ENCODE measurements at places on chromosomes 11 and 22.

DNA sequence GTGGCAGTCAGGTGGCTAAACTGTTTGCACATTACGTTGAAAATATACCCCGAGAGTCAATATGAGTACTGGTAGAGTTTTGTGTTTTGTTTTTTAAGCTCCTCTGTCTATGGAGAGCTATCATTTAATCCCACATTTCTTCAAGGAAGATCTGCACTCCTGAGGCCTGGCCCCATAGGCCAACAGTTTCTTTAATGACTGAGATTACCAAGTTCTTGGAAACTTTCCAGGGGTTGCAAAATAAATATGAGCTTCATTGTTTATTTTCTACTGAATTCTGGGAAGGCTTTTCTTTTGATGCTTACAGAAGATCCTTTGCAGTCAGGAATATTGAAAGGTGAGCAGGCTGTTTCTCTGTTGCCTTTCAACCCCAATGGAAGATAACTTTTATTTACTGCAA is 452.0 kb downstream of the JRKL start:
- peak; percentile 3 for DNase-seq

DNA sequence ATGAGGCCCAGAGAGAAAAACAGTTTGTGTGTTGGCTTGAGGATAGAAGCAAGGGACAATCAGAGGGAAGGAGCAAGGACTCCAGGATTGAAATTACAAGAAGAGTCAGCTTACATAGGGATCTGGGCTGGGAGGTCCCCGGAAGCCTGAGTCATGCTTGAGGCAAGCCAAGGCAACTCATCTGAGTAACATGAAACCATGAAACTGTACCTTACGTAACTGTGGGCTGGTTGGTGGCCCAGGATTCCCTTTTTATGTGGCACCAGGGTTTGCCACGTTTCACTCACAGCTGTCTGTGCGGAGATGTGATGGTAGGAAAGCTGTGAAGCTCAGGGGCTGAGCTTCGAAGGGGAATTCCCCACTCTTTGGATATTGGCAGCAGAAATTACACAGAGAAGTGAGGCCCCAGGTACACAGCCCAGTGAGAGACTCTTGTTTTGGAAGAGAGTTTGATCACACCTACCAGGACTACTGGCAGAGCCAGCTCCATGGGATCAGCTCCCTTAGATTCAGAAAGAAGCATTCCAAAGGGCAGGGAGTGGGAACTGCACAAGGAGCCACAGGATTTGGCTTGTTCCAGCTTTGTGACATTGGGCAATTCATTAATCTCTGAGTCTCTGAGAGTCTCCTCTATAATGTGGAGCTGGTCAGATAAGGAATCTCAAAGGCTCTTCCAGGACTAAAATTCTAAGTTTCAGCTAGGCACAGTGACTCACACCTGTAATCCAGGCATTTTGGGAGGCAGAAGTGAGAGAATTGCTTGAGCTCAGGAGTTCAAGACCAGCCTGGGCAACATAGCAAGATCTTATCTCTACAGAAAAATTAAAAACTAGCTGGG is 7.8 kb downstream of the SLC5A1 start:
- peak; percentile 92 for DNase-seq

- no peak for DNase-seq
Measured at GRCh38 chr11:117183724-117184349, 5.3 kb downstream of the SIDT2 start.

DNA sequence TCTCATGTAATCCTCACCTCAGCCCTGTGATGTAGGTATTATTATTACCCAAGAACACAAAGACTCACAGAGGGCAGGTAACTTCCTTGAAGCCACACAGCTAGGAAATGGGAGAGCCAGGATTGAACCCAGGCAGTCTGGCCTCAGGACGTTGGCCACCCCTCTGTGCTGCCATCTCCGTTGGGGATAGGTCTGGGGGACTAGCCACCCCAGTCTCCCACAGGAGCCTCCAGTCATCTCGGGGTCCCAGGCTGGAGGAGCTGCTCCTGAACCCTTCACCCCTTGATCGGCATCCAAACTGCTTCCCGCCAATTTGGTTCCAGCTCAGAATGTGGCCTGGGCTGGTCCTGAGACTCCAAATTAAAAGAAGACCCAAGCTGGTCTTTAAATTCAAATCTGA is 10.4 kb upstream of the TCF20 start:
- no peak for DNase-seq

GRCh38 chr22:21760640-21761039 is 25.0 kb upstream of the YPEL1 start:
- DNase-seq = peak; percentile 78

DNA sequence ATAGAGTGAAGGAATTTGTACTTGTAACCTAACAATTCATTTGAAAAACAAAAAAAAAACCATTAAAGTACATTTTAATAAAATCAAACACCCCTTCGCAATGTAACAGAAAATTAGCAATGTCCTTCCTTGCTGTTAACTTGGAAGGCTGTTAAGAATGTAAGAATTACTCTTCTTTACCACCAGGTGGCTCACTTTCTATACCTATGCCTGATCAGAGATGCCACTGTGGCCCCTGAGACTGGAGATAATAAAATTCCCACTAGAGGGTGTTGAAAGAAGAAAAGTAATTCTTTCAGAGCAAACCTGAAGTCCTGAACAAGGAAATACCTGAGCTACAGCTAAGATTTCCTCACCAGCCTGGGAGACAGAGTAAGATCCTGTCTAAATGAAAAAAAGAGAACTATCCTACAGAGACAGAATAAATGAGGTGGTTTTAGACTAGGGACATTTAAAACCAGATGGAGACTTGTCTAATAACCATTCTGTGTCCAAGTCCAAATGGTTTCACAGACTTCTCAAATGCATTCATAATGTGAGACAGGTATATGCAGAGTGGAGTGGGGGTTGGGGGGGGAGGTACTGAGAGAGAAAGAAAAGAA is 1089.3 kb downstream of the FAM181B start:
- peak; percentile 45 for DNase-seq

- peak; percentile 21 for DNase-seq
Measured at GRCh38 chr22:45202333-45203149, 38.2 kb downstream of the KIAA0930 start.

DNA sequence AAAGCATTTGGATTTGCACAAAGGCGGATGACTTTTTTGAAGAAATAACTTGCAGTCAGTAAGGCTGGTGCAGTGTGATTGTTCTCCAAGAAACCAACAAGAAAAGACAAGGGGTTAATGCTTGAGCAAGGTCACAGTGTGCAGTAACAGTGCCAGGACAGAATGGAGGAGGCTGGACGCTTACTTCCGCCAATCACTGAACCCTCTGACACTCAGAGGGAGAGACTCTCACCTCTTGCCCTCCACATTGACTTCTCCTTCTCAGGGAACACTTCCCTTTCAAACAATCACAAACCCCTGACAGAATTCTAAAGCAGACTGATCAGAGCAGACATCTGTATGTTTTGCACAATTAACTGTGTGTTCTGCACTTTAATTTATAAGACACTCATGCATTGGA is 228.4 kb downstream of the BLID start:
- no peak for DNase-seq

DNA sequence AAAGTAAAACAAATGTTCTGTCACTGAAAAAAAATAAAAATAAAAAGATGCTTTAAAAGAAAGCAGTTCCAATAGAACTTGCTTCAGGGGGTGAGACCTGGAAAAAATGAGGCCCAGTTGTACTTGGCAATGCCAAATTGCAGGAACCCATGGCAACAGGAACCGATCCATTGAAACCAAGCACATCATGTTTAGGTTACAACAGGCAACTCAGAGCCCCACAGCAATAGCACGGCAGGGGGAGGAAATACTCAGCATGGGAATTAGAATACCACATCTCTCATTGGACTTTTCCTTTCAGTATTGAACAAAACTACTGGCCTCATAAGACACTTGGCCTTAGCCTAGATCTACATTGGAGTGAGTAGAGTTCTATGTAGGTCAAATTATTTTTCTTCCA is 84.3 kb downstream of the MSANTD4 start:
- peak; percentile 5 for DNase-seq

- DNase-seq = no peak
Measured at GRCh38 chr11:101987370-101987769, 59.9 kb upstream of the CFAP300 start.

DNA sequence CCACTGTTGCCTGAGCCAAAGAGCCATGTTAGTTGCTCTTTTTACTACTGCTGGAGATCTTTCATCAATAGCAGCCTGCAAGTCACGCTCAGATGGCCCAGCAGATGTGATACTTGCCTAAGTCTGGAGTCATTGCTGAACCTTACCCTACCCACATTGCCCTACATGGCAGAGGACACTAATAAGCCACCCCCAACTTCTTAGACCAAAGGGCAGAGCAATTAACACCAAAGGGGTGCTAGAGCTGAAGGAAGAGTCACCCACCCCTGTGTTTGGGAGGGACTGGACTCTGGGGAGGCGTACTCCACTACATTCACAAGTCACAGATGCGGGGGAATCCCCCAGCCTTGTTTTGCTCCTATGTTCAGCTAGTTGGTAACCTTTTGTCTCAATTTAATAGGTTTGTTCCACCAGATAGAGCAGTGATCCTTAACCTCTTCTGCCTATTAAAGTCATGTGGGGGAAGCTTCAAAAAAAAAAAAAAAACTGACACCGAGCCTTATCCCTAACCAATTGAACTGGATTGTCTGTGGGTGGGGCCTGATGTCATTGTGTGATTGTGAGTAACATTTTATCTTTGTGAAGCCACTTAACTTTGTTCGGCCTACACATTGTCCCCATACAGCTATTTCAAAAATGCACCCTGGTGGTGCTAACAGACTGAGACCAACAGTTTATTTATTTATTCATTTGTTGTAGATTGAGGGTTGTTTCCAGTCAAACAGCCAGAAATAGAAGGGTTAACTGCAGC is 13.1 kb downstream of the ADM start:
- DNase-seq = no peak

DNA sequence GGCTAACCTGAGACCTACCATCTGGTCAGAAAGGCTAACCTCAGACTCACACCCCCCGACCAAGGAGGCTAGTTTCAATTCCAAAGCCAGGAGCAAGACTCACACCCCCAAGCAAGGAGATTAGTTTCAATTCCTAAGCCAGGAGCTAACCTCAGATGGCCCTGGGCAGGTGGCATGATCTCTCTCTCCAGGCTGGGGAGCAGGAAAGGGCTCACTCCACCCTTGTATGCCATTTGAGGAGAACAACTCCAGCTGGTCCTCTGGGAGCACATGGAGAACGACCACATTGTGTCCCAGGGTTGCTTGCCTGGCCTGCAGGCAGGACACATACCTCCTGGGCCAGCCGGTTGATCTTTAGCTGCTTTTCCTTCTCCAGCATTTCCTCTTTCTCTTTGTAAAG is 32.6 kb downstream of the USH1C start:
- no peak for DNase-seq

DNA sequence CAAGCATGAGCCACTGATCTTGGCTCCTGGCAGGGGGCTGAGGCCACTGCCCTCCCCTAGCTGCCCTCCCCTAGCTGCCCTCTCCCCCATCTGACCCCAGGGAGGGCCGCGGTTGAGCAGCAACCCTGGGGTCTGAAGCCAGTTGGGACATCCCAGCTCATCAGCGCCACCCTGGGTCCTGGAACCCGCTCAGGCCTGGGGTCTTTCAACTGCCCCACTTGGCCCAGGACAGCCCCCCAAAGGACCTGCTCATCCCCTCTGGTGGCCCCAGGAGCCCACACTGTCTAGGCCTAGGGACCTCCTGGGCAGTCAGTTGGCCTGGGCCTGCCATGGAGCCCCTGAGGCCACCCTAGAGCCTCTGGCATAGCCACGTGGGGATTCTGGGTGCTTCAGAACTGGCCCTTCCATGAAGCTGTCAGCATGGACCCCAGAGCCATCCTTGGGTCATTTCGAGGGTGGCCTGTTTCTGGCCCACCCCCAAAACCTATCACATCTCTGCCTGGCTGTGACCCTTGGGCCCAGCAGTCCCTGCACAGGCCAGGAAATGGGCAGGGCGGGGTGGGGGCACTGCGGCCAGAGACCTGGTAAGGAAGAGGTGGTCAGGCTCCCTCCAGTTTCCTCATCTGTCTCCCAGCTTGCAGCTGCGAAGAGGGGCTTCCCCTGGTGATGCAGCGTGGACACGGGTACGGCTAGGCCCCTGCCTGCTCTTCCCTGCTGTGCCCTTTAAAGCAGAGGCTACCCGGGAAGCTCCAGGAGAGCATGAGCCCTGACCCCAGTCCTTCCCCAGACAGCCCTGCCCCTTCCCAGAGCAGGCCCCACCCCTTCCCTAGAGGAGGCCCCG is 37.9 kb downstream of the MUC2 start:
- DNase-seq = no peak

DNA sequence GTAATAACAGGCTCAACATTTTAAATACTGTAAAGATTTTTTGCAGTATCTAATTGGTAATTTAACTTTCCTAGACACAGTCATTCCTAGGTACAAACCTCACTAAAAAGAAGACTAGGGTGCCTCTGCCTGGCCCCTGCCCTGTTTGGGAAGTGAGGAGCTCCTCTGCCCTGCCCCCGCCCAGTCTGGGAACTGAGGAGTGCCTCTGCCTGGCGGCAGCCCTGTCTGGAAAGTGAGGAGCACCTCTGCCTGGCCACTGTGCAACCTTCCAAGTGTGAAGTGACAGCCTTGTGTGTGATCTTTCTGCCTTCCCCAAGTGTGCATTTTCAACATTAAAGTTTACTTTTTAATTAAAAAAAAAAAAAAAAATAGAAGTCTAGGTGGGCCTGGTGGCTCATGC is 4.2 kb downstream of the CHORDC1 start:
- no peak for DNase-seq

GRCh38 chr11:31558001-31558400 is 48.4 kb downstream of the ELP4 start:
- no peak for DNase-seq

- DNase-seq = no peak
Measured at GRCh38 chr11:21806947-21807346, 385.9 kb upstream of the ANO5 start.

DNA sequence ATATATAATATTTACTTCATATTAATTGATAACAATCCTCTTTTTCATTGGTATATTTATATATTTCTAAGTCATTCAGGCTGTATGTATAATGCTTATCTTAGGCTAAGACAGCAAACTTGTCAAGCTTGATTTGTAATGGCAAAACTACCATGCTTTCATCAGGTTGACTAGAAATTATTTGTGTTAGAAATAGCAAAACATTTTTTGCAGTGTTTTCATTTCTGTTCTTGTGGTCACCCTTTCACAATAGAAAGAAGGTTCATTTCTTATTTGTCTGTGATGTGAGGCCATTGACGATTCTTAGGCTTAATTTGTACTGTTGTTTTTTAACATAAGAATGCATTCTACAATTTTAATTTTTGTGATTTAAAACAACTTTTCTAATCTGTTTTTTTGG is 197.6 kb downstream of the TMEM135 start:
- DNase-seq = no peak

- DNase-seq = peak; percentile 83
Measured at GRCh38 chr11:68806931-68807844, 34.5 kb downstream of the CPT1A start.

GRCh38 chr11:120815319-120816100 is 208.4 kb upstream of the TBCEL start:
- no peak for DNase-seq

- peak; percentile 53 for DNase-seq
Measured at GRCh38 chr11:8019314-8020243, 32.4 kb downstream of the EIF3F start.

DNA sequence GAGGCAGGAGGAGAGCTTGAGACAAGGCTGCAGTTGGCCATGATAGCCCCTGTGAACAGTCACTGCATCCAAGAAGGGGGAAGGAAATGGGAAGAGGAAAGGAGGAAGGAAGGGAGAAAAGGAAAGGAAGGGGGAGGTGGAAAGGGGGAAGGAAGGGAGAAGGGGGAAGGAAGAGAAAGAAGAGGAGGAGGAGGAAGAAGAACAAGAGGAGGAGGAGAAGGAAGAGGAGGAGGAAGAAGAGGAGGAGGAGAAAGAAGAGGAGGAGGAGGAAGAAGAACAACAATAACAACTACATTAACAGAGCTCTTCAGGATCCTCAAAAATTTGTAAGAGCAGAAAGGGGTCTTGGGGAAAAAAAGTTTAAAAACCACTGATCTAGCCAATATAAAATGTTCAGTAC is 5.2 kb downstream of the RAB6A start:
- no peak for DNase-seq

Data from fibroblast of mammary gland (primary cell).